Fibroblast of gingiva (primary cell): ENCODE measurements at places on chromosomes 7 and 10.

- no peak for DNase-seq
Observed at GRCh38 chr7:156209087-156209486, 396.8 kb upstream of the SHH start.

- DNase-seq, result peak; percentile 94
Observed at GRCh38 chr7:2157473-2158279, 75.1 kb downstream of the MAD1L1 start.

- DNase-seq, result no peak
Observed at GRCh38 chr10:20879136-20879535, 18.0 kb downstream of the NEBL start.

DNA sequence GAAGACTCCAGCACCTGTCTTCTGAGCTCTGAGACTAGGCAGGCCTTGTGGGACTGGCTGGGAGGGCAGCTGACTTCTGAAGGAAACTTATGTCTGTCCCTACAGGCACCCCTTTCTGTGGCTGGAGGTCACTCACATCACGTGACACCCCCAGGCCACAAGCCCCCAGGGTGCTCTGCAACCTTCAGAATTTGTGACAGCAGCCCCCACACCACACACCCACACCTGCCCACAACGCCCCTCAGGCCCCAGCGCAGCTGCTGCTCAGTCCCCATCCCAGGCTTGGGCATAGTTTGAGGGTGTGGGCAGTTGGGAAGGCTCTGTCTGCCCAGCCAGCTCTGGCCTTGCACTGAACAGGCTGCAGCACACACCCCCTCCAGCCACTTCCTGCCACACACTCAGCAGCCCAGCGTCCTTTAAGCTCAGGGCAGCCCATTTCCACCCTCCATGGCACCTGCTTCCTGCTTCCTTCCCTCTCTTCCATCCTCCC is 80.0 kb upstream of the UNC5B start:
- DNase-seq, result no peak

GRCh38 chr7:30681331-30681797 is 892 bp downstream of the CRHR2 start:
- DNase-seq, result no peak

DNA sequence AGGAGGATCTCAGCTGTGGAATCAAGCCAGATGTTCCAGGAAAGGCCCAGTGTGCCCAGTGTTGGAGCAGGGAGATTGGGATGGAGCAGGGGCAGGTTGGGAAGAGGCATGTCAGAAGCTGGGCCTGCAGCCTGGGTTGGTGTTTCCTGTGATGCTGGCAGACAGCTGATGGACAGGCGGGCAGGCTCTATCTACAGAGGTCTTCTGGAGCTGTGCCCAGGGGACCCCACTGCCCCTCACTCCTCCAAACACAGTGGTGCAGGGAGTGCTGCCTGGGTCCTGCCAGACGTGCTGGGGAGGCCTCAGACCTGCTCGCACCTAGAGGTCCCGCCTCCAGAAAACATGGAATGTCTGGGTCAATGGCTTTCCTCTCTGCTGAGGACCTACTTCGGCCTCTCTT is 182.9 kb upstream of the TCERG1L start:
- no peak for DNase-seq

DNA sequence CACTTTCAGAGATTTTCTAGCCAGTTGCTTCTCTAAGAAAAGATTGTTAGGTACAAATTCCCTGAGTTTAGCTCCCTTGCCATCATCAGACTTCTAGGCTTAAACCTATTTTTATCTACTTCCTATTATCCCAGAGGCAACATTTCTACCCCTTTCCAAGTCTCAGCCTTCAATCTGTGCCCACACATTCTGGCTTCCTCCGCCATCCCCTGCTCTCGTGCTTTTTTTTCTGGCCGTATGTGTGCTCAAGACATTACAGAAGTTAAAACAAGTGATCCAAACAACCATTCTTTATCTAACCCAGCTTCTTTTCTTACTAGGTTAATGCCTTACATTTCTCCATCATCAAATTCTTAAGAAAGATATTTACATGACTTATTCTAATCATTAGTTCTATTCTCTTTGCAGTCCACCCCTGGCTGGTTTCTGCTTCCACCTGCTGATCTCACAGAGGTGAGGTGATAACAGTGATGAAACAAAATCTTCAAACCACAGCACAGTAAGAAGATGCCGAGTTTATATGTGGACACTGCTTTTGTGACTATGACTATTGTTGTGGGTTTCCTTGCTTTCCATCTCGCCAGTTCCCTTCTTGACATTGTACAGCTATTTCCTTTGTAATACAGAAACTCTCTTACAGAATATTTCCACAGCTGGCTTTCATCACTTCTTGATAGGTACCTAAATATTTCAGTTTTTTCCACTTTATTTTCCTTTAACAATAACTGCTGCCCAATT is 18.3 kb upstream of the CDK6 start:
- DNase-seq, result no peak

- no peak for DNase-seq
Observed at GRCh38 chr10:101071267-101071884, 9.6 kb downstream of the KAZALD1 start.

DNA sequence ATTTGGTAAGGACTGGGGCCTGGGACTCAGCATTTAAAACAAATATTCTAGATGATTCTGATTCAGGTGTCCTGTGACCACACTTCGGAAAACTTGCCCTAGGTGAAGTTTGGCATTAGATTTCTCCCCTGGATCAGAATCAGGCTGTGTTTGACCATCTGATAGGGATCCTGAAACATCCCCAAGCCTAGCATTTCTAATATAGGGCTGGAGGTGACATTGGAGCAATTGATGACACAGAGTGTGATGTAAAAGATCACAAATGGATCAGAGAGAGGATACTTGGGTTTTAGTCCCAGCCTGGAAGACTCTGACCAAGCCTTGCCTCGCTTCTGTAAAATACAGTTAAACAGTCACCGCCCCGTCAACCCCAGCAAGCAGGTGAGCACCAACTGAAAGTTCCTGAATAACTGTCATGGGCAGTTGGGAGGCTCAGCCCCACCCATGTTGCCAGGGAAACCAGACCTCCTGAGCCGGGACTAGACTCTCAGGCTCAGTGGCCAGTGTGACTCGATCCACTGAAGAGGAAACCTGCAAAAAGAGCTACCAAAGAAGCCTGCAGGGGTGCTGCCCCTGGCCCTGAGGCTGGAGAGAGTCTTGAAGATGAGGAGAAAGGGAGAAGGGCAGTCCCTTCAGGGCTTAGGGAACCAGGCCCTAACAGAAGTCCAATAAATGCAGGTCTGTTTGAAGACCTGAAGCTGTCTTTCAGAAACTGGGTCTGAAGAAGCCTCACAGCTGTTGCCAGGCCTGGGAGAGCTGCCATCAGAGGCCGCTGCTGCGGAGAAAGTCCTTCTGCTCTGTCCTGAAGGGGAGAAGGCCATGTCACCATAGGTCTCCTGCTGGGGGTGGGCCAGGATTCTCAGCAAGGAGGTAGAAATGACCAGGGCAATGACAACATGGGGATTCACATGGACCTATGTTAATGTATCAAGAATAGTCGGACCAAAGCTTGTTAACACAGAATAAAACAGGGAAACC is 126.1 kb upstream of the KCNMA1 start:
- DNase-seq, result no peak

DNA sequence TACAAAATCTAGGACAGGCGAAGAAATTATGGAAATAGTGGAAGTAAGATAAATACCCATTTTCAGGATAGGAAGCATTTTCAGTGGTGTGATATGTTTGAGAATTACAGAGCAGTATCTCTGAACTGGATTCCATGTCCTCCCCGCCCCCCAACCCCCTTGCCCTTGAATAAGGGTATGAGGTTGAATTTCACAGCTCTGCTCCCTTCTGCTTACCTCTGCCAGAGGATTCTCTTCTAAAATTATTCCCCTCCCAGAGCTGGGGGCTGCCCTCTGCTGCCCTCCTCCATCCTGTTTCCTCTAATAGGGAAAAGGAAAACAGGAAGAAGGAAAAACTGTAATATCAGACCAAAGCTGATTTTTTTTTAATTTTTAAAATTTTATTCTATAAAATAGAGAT is 7.3 kb upstream of the CLCN1 start:
- no peak for DNase-seq

- DNase-seq, result no peak
Observed at GRCh38 chr7:99478464-99479440, 6.1 kb downstream of the ZNF789 start.

GRCh38 chr10:43043773-43044447 is 33.0 kb upstream of the RET start:
- no peak for DNase-seq

GRCh38 chr10:82505009-82505408 is 630.0 kb downstream of the NRG3 start:
- no peak for DNase-seq

GRCh38 chr10:70462349-70462984 is 16.1 kb upstream of the PALD1 start:
- DNase-seq, result no peak

GRCh38 chr7:85030893-85031292 is 156.0 kb downstream of the SEMA3D start:
- peak; percentile 48 for DNase-seq

- no peak for DNase-seq
Observed at GRCh38 chr10:82543631-82544030, 668.6 kb downstream of the NRG3 start.

- no peak for DNase-seq
Observed at GRCh38 chr7:89798599-89798996, 355.7 kb upstream of the STEAP1 start.

DNA sequence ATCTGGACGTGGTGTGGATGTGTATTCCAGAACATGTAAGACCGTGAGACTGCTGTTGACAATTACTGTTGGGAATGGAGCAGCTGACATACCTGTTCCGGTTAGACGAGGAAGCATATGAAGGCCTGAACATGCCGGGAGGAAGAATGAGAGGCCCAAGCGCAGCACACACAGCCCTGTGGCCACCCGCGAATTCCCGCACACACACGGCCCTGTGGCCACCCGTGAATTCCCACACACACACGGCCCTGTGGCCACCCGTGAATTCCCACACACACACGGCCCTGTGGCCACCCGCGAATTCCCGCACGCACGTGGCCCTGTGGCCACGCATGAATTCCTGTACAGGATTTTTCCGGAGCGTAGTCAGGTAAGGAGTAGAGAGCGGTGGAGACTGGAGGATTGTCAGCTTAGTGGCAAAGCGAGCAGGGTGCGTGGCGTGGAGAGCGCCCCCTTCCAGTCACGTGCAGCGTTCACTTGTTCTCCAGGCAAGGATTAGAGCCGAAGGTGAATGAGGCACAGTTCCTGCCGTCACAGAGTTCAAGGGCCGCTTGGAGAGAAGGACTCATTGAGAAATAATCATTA is 9.5 kb upstream of the SUN1 start:
- DNase-seq, result no peak

DNA sequence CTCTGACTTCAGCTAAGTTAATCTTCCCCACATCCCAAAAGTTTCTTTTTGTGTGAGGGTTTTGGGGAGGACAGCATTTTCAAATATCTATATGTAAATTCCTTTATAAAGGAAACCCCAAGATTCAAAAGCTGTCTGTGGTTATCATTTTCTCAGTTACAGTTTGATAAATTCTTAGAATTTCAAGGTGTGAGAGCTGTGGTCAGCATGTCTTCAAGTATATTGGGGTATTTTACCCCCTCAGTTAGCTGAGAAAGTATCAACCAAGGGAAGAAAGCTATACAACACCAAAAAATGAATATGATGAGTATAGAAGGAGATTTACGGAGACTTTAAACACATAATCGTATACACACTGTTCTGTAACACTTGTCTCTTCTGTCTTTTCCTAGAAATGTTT is 109.2 kb downstream of the SND1 start:
- DNase-seq, result no peak

DNA sequence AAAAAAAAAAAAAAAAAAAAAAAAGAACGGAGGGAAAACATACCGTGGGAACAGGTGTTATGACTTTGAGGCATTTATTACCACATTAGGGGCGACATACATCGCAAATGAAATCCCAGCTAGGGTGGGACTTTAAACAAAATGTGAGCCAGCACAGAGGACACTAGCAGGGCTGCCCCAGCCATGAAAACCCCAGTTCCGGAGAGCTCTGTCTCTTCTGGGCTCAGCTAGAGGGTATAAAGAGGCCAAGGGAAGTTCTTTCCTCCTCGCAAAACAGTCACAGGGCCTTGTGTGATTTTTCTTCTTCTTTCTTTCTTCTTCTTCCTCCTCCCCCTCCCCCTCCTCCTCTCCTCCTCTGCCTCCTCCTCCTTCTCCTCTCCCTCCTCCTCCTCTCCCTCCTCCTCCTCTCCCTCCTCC is 59.9 kb upstream of the ECHDC3 start:
- DNase-seq, result no peak

DNA sequence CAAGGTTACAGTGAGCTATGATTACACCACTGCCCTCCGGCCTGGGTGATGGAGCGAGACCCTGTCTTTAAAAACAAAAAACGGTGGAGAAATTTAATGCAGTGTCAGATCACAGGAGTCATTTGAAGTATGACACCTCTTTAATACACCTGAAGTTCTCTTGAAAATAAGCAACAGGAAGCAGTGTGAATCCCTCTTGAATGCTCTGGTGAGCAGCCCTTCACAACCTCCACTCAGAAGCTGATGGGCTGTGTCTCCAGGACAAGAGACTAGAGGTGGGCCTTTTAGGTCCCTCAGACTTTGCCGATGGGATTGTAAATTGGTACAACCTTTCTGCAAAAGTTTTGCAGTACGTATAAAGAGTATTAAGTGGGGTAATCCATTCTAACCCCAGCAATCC is 50.1 kb downstream of the CYP26A1 start:
- DNase-seq, result no peak

DNA sequence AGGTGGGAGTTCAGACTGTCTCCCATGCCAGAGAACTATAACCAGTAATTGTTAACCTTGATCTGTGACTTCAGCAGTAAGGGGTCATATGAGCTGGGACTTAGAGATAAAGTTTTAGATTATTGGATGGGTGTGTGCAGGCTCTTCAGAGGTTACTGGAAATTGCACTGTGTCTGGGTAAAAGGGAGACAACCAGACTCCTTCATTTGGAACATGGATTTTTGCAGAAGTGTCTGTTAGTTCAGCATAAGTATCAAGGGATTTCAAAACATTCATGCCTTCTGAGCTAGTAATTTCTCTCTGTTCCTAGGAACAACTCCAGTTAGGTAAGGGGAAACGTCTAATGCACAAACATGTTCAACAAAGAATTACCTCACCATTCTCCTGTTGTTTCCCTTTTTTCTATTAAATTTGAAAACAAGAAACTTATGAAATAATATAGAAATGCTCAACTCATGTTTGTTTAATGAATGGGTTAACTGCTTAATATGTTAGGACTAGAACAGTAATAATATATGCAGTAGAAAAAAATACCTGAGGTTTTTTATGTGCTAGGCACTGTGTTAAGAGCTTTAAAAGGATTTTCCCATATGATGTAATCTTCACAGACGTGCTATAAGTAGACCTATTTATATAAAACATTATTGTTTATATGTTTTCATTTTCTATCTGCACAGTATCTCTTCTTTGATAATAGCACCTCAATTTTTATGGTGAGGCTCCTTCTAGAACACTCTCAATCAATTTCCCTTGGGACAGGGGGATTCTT is 233.0 kb downstream of the CACNA2D1 start:
- DNase-seq, result peak; percentile 40
